HS-5 (cell line): ENCODE measurements at places on chromosomes 16 and 17.

DNA sequence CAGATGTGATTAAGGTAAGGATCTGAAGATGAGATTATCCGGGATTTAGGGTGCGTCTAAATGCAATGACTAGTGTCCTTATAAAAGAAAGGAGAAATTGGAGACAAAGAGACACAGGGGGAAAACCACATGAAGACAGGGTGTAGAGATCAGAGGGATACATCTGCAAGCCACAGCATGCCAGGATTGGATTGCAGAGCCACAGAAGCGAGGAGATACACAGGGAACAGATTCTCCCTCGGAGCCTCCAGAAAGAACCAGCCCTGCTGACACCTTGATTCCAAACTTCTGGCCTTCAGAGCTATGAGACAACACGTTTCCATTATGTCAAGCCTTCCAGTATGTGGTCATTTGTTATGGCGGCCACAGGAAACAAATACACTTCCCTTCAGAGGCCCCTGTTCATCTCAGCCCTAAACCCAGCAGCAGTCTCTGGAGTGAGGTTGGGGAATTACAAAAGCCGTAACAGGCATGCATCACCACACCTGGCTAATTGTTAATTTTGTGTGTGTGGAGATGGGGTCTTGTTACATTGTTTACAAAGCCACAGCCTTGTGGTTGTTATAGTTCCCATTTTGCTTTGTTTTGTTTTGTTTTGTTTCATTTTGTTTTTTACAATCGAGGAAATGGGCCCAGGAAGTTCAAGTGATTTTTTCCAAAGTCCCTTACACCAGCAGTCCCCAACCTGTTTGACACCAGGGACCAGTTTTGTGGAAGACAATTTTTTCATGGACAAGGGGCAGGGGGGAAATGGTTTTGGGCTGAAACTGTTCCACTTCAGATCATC, 51.6 kb upstream of the LYRM9 start:
- no peak for DNase-seq

DNA sequence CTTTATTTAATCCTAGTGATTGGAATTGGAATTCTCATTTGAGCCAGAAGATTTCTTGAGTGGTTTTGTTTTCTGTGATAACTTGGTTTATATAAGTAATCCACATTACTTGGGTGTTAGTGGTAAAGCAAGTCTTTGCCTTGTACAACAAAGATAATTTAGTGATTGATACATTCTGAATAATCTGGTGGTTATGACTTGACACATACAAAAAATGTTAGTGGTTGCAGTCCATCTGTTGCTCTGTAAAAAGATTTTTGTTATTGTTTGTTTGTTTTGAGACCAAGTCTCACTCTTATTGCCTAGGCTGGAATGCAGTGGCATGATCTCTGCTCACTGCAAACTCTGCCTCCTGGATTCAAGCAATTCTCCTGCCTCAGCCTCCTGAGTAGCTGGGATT, 13.2 kb downstream of the OMG start:
- no peak for DNase-seq

- DNase-seq, result no peak
These were observed 42.7 kb downstream of the BANP start for GRCh38 chr16:87993901-87994300.

DNA sequence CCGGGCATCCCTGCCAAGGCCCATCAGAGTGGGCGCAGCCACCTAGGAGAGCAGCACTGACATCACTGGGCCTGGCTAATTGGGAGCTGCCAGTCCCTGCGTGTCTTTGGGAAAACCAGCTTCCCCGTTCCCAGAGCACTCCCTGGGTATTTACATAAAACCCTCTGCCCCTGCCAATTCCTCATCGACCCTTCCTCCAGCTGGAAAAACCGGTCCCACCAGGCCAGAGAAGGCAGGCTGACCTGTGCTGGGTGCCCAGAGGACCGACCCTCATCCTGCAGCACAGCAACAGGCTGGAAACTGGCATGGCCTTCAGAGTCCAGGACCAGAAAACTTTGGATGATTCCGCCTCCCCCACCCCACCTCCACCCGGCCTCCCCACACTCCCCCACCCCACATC, 8.2 kb upstream of the FOXN1 start:
- DNase-seq, result no peak

GRCh38 chr16:71803305-71803690, 5.3 kb downstream of the AP1G1 start:
- DNase-seq, result no peak

DNA sequence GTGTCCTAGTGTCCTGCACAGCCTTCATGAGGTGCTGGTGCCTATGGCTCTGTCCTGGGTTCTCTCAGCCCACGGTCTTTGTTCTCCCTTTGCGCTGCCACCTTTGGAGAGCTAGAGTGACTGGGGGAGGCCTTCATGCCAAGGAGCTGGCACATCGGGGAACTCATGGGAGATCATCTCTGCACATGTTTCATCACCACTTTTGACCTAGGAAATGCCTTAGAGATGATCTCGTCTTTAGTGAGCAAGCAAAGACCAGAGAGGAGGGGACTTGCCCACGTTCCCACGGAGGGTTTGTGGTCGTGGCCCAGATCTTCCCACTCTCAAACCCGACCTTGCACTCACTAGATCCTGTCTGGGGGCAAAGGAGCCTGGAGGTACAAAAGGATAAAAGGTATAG, 23.5 kb downstream of the TBX4 start:
- peak; percentile 36 for DNase-seq

DNA sequence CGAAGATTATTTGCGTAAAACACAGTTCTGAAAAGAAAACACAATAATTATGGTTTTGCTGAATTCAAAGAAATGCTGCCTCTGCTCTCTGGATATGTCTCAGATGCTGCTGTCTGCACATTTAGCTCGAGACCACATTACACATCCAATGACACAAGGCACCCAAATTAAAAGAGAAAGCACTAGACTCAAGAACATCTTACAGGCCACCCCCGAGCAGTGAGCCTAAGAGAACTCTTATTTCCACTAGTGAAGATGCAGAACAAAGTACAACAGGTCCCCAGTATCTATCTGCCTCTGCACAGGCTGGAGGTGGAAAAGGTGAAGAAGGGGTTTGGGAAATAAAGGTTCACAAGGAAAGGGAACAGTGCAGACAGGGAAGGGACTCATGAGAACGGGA, 33.5 kb downstream of the GRB2 start:
- no peak for DNase-seq

GRCh38 chr17:6170349-6170748, 100.2 kb downstream of the WSCD1 start:
- no peak for DNase-seq

DNA sequence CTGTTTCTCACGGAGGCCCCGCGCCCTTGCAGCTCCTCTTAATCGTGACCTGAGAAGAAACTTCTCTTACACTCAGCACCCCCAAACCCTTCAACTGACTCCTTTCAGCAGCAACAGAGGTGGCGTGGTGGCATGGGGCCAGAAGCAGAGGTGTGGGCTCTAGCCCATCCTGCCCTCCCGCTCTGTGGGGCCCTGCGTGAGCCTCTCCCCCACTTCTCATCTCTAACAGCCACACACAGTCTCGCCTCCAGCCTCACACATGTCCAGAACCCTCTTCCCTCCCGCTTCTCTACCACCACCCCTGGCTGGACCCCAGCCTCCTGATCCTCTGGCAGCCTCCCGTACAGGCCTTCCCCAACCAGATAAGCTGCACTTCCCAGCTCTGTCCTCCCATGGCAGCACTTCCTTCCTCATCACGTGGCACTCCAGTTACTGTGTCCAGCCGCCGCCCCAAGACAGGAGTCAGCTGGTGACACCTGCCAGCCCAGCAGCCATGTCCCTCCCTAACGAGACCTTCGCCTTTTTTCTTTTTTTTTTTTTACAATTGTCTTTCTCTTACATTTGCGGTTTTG, 30.5 kb downstream of the NSMCE1 start:
- no peak for DNase-seq

DNA sequence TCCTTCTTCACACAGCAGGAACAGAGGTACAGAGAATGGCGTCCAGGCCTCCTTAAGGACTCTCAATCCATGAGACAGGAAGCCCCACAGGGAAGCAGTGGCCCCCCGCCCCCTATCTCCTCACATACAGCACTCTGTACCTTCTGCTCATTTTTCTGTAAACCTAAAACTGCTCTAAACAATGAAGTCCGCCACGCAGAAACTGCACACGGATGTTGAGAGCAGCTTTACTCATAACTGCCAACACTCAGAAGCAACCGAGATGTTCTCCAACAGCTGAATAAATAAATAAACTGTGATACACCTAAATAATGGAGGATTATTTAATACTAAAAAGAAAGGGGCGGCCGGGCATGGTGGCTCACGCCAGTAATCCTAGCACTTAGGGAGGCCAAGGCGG, 9.9 kb downstream of the TBC1D16 start:
- DNase-seq, result no peak

DNA sequence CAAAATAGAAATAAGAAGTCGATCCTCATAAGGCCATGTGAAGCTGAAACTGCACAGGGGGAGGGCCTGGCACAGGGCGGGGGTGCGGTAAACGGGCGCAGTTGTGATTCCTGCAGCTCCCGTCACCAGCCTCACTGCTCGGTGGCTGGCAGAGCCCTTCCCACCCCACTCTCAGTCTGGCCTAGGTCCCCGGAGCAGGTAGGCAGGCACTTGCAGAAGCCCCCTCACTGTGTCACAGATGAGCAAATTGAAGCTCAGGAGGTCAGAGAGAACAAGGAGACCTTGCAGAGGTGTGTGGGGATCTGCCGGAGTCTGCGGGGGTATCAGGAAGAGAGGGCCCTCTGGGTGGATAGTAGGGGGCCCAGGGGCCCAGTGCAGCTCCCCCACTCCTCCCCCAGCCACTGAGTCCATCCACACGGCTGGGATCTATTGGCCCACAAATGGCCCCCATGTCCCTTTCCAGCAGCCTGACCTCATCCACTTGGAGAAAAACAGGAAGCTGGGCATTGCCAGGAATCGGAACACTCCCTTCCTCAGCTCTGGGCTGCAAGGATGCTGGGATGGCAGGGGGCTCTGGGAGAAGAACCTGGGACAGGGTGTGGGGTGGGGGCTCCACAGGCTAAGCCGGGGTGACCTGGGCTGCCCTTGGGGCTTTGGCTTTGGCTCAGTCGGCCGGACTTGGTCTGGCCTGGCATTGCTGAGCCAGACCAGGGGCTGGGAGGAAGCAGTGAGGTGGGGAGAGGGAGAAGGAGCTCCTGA, 21.4 kb upstream of the MAP3K14 start:
- no peak for DNase-seq
